ENCODE measurements at places on chromosomes 3 and 15.

- no peak for ATAC-seq
These were observed 7.2 kb downstream of the POLR2H start for GRCh38 chr3:184368586-184369183.

DNA sequence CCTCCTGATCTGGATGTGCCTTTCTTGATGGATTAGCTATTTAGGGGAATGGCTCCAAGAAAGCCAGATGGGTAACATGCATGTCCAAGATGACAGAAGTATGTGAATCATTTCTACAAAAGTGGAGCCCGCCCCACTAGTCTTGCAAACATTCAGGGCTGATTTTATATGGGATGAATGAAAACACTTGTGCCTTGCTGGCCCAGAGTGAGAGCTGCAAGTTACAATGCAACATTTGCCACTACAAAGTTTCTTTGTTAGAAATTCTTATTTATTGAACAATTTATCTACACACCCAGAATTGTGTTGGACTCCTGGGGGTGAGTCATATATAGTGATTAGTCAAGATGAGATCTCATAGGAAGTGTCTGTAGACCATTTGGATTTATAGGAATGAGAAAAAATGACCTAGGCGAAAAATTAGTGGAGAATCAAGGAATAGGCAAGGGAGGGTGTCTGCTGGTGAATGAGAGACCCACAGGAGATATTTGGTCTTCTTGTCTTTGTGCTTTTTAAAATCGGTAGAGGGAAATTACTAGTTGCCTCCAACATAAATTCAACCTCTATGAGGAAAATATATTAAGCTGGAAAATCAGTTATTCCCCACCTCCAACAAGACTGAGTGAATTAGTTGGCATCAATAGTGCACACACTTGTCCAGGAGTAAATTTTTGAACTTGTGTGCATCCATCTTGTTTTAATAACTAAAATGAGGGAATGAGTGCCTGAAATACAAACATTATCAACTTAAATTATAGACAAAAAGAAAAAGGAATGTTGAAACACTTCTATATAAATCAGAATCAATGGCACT lies 53.5 kb upstream of the DCBLD2 start:
- ATAC-seq, result no peak

- no peak for ATAC-seq
These were observed 73.6 kb upstream of the MDFIC2 start for GRCh38 chr3:70386043-70386442.

DNA sequence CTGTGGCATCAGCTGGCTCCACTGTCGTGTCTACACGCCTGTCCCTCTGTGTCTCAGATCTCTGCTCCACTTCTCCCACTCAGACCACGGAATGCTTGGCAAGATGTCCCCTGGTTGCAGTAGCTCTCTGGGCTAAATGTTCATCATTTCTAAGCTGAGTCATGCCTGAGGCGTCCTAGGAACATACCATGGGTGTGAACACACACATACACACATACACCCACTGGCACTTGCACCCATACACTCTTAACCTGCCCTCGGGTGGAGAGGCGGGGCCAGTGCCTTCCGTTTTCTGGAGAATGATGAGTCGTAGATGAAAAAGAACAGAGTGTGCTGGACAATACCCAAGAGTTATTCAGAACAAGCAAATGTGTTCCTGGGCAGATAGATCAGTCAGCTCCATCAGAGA lies 72.4 kb downstream of the SENP2 start:
- no peak for ATAC-seq

DNA sequence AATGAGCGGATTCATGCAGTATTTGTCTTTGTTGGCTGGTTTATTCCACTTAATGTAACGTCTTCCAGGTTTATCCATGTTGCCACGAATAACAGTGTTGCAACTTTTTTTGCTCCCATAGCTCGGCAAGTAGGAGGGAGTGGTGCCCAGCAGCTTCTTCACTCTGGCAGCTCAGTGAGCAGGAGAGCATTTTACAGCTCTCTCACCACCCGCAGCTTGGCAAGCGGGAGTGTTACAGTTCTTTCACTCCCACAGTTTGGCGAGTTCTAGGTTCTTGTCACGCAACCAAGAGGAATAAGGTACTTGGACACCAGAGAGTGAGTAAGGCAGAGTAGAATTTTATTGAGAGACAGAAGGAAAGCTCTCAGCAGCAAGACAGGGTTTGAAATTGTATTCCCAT lies 935.2 kb downstream of the TBL1XR1 start:
- no peak for ATAC-seq

GRCh38 chr3:78809966-78810365 lies 957.8 kb downstream of the ROBO1 start:
- ATAC-seq, result no peak
